Esophagus mucosa (tissue), 1 donor: ENCODE measurements at places on chromosomes 4 and X. TPM values are rescaled to one million over a fixed set of nuclear protein-coding genes. Genes with fewer than 3 reads are reported as not detected.

DNA sequence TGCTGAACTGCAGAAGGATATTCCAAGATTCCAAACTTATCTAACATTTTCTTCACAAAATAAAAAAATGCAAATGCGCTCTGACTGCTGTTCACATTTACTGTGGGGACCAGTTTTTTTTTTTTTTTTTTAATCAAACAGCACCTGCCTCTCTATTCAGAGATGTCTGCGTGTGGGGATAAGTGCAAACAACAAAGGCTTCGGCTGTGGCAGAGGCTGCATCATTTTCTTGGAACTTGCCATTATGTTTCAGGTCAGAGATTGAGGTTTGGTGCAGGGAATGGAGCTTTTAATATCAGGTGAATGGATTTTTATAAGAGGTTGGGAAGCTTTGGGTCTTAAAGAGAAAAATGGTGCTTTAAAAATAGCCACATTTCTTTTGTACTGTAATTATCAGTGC lies 78.2 kb upstream of the TET2 start:
- no peak for ATAC-seq

- no peak for ATAC-seq
Observed at GRCh38 chrX:66200855-66201795, 37.1 kb downstream of the HEPH start.

DNA sequence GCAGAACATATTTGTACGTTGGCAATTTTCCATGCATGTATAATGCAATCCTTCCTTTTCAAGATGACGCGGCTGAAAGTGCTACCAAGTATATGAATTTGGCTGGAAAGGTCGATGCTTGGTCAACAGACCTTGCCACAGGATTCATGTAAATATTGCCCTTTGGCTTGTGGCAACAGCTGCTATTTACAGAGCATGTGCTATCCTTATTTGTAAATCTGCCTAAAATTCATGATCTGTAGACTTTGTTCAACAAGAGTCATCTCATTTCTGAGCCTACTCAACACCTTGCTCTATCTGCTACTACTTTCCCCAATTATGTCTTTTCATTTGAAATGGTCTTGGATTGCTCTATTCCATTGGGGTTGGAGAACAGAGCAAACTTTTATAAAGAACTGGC lies 1.9 kb upstream of the SMARCA1 start:
- no peak for ATAC-seq

- ATAC-seq, result no peak
Observed at GRCh38 chr4:1164444-1164843, 7.9 kb downstream of the SPON2 start.

DNA sequence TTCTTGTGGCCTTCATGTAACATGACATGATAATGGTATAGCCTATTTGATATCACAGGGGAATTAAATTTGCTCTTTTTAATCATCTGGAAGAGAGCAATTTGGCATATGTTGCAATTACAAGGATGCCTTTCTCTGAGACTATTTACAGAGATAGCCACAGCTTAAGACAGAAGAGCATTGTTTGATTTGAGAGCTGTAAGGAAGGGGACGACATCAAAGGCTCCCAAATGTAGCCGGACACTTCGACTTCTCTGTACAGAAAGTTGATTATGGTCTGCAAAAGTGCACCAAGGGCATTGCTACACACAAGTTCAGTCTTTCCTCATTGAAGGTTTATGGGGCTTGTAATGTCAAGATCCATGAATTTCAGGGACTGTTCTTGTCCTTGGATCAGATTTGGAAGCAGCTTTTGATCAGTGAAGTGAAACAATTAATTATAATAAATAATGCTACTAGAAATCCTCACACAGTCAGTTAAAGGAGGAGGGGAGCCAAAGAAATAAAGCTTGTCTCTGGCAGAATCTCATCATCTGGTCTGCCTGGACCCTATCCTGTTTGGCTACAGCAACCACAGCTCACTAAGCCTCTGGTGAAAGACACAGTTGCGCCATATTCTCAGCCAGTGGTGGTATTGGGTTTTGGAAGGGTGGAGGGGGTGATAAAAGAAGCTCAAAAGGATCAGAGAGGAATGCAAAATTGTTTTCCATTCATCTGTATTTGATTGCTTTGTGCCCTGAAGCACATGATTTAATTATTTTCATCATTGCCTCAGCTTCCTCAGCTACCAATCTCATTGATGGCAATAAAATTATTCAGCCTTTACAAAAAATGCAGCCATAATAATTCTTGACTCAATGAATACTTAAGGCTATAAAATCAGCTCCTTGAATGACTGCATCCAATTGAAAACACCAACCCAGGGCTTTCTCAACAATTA lies 654.3 kb upstream of the LCORL start:
- ATAC-seq, result no peak

DNA sequence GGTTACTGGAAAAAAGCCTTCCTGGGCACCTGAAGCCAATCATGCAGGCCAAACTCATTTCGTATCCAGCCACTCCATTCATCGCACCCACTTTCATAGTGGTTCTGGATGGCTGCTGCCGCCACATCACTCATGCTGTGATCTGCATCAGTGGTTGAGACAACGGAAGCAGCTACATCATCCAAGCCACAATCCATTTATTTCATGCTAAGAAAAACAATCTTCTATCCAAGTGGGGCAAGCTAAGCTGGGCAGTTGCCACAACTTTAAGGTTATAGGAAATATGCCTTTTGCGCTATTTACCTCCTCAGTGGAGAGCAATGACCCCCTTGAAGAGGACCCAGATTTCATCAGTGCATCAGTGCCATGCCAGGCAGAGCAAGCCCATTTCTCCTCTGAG lies 124.6 kb downstream of the GRIA3 start:
- no peak for ATAC-seq

DNA sequence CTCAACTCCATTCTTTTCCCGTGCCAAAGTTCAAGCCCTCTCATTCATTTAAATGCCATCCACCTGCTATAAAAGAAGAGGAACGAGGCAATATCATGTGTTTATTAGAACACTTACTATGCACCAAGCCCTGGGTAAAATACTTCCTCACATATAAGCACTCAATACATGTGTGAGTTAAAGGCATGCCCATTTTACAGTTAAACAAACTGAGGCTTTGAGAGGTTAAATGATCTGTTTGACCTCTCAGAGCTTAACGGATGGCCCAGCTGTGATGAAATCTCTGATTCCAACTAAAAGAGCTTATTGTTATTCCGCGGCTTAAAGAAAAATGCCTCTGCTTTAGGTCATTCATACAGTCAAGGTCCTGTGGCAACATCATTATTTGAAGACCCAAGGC lies 124.3 kb downstream of the HS6ST2 start:
- no peak for ATAC-seq

- no peak for ATAC-seq
Observed at GRCh38 chr4:8590546-8590880, 2.1 kb upstream of the CPZ start.

DNA sequence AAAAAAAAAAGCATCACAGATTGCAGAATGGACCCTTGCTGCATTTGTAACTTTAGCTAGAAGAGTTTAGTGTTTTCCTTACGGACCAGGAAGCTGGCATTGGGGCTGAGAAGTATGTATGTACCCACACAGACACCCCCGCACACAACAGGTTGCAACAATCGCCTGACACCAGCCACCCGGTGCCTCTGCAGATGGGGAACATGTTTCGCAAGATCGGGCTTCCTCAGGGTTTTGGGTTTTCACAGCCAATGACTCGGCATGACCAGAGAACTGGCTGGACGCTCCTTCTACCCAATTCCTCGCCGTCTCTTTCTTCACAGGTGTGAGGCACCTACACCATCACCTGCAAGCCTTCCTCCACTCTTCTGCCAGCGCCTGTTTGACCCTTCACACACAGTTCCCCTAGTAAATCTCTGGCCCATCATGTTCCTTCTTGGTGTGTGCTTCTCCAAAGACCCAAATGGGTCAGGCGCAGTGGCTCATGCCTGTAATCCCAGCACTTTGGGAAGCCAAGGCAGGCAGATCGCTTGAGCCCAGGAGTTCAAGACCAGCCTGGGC lies 70.4 kb downstream of the DHRSX start:
- no peak for ATAC-seq

GRCh38 chr4:101191302-101192098 lies 155.8 kb downstream of the PPP3CA start:
- ATAC-seq, result peak; percentile 49

- no peak for ATAC-seq
Observed at GRCh38 chr4:522911-523443, 24.0 kb downstream of the PIGG start.

- ATAC-seq, result peak; percentile 78
Observed at GRCh38 chr4:108492816-108493595, 127.4 kb upstream of the RPL34 start.

GRCh38 chr4:112514647-112515197 lies 1.3 kb downstream of the NEUROG2 start:
- peak; percentile 31 for ATAC-seq

GRCh38 chr4:146998157-146998556 lies 52.5 kb upstream of the TTC29 start:
- no peak for ATAC-seq

DNA sequence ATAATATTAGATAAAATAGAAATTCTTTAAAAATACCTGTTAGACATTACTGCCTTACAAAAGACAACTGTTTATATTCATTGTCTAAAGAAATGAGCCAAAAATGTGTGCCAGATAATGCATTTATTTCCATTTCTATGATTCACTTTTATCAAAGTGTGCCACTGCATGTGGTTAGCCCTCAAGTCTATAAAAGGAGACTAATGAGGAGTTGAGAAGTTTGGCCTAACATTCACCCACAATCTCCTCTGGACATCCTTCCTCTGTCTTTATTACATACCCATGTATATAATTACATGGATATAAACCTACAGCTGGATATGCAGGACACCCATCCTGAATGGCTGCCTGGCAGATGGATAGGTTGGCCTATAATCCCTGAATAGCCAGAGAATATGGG lies 42.6 kb upstream of the PDE5A start:
- no peak for ATAC-seq

DNA sequence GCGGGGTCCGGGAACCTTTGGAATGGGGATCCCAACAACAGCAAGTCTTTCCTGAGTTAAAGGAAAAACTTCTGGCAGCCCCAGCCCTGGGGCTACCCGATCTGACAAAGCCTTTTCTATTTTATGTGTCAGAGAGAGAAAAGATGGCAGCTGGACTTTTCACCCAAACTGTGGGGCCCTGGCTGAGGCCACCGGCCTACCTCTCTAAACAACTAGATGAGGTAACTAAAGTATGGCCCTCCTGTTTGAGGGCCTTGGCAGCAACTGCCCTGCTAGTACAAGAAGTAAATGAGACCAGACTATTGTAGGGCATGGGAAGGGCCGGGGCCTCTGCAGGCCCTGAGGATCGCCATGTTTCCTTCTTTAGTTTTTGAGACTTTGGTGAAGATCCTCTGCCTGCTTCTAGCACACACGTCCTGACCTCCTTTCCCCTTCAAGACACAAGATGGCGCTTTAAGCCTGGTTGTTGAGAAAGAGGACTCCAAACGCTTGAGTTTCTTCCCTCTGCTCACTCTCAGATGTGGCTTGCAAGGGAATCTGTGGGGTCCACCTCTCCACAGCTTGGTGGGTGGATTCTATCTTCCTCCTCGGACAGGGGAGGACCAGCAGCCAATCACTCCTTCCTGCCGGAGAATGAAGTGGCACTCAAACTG lies 18.5 kb upstream of the DRD5 start:
- ATAC-seq, result no peak

DNA sequence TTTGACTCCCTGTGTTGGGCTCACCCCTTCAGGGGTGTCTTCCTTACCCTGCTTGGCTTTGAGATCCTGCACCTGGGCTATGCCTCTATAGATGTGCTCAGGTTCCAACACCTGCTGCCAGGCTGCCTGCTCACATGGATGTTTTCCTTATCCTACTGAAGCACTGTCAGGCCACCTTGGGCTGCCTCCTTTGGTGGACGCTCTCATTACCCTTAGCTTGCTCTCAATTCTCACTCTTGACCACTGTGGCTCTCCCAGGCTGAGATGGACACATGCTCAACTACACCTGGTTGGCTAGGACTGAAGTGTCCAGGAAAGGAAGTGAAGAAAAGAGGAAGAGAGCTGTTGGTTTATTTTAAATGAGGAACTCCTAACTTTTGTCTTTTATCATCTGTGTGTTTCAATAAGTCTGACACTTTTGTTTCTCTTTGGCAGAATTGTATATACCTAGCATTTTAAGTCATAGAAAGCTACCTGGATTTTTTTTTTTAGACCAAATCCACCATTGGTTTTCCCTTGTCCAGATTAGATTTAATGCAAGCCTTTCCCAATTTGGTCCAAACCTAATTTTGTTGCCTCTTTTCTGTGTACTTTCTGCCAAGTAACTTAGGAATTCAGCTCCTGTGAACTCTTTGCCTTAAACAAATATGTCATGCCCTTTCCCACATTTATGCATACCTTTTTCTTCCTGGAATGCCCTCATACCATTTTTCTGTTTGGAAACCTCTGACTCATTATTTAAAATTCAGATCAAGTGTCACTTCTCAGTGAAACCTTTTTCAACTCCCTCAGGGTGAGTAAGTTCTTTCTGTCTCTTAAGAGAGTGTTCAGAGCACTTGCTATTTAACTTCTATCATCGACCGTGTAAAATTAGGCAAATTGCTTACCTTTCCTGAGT lies 175.8 kb downstream of the GC start:
- ATAC-seq, result peak; percentile 62

DNA sequence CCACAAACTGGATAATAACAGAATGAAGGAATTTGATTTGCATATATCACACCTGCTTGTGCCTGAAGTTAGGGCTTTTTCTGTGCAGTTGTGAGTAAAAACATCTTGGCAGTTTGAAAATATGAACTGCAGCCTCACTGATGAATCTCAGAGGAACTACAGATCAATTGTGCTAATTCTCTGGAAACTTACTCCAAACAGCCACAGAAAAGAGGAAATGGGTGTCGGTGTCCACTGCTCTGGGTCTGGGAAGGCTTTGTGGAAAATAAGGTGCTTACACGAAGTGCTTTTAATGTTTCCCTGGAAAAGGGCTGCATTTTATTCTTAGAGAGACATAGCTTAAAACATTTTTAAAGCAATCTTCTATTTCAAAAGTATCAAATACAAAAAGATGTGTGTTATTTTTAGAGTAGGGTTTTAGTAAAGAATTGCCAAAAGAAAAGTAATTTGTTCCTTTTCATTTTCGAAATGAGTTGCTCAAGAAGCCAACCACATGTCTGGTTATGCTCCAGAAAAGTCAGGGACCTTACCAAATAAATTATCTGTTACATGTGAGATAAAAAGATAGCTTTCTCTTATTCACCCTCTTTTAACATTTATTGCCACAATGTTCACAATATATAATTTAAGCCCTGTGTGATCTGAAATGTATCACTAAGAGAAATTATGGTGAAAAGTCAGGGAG lies 240.1 kb downstream of the FRAS1 start:
- no peak for ATAC-seq

GRCh38 chr4:158018831-158019230 lies 154.0 kb downstream of the GASK1B start:
- ATAC-seq, result no peak

- ATAC-seq, result peak; percentile 90
Observed at GRCh38 chr4:165493359-165493758, 114.6 kb downstream of the CPE start.

- ATAC-seq, result no peak
Observed at GRCh38 chr4:158280856-158281255, 70.6 kb downstream of the TMEM144 start.

GRIA3 gene
- total RNA-seq, result 0.36 TPM

GCNA gene
- total RNA-seq, result 0.68 TPM

FAAH2 gene
- 4.8 TPM for total RNA-seq

TMA16 gene
- 24.7 TPM for total RNA-seq

NLGN4X gene
- total RNA-seq, result 1.00 TPM

FAT1 gene
- total RNA-seq, result 86.4 TPM

SSX2B gene
- total RNA-seq, result not detected

UGT2A3 gene
- total RNA-seq, result not detected

EREG gene
- 46.5 TPM for total RNA-seq
